ENCODE measurements at places on chromosomes 1 and 21.

DNA sequence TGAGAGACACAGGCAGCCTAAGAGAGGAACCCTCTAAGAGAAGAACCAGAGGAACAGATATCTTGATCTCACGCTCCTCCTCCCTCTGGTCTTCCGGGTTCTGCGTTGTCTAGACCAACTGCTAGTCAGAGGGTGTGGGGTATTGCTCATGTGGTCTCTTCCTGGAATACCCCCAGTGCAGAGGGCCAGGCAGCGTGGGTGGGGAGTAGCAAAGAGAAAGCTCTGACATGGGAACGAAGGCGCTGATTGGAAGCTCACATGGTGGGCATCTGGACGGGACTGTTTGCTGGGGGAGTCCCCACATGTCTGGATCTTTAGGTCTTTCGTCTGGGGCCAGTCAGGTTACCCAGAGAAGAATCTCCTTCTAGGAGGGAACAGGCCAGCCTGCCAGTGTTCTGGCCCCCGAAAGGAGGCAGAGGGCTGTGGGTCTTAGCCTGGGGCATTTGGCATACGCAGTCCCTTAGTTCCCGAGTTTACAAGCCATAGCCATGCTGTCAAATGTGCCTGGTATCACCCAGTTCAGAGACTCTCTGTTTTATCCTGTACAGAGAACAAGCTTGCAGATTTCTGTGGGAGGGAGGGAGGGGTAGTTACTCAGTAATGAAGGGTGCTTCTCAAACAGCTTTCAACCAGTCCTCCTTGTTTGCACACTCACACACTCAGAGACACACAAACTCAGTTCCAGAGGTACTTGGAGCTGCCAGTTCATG, 18.3 kb upstream of the IL6R start:
- DNase-seq: no peak

- DNase-seq: no peak
Measured at GRCh38 chr1:111161843-111162487, 21.9 kb downstream of the CEPT1 start.

- no peak for DNase-seq
Measured at GRCh38 chr1:108199201-108199691, 897 bp downstream of the SLC25A24 start.

DNA sequence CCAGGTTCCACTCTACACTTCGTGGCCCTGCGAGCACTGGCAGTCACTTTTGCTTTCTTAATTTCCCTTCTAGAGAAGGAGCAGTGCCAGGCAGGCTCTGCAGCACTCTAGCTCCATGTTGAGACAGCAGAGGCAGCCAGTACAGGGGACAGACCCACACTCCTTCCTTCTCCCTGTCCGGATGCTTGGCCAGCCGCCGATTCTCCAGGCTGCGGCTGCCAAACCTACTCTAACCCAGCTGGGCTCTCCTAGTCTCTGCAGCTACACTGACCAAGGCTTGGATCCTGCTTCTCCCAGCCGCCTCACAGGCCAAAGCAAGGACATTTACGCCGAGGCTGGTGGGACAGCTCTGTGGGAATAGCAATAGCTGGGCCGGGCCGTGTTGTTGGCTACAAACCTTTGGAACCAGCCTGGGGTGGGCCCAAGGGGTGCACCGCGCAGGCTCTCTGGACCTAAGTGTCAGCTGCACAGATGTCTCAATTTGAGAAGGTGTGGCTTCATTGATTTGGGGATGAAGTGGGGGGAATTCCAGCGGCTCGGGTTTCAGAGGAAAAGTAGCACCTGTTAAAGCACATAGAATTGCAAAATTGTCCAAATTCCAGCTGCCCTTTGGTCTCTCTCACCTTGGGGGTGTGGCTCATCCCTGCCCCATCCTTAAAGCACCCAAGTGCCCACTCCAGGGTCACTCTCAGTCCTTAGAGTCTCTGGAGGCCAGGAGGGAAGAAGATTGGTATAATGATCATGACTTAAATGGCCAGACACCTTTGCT, 3.2 kb downstream of the BARHL2 start:
- DNase-seq: no peak

DNA sequence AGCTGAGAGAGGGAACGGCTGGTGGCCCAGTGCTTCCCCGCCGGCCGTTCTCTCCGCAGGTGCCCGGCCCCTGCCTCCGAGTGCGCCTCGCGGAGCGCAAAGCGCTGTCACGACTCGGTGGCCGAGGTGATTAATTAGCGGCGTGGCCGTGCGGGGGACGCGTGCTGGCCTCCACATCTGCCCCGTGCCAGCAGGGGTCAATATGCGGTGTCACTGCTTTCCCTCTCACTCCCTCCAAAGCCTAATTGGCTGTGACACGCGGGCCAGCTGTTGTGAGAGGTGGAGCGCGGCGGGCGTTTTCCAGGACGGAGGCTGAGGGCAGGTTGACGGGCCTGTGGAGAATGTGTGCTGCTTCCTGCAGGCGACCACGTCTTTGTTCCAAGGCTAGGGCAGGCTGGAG, 239.0 kb downstream of the LMX1A start:
- no peak for DNase-seq

- no peak for DNase-seq
Measured at GRCh38 chr21:39066829-39067780, 116.1 kb downstream of the PSMG1 start.

DNA sequence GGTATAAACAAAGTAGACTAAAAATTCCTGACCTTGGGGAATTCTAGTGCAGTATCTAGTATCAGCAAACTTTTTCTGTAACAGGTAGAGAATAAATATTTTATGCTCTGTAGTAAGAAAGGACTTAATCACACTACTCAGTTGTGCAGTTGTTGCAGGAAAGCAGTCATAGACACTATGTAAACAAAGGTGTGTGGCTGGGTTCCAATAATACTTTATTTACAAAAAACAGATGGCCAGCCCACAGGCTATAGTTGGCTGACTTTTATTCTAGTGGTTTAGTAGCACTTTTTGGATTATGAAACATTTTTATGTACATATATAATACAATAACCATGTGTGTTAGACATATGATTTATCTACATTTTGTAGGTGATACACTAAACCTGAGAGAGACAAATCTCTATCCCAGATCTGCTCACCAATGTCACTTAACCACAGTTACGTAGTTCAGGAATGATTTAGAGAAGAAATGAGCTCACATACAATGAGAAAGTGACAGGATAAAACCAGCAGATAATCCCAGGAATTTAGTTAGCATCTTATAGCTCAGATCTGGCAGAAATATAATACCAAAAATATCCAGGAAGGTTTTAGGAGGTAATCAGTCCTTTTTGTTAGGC, 56.1 kb downstream of the MIER1 start:
- no peak for DNase-seq

GRCh38 chr1:16367968-16368890, 1.2 kb downstream of the SZRD1 start:
- DNase-seq: no peak

DNA sequence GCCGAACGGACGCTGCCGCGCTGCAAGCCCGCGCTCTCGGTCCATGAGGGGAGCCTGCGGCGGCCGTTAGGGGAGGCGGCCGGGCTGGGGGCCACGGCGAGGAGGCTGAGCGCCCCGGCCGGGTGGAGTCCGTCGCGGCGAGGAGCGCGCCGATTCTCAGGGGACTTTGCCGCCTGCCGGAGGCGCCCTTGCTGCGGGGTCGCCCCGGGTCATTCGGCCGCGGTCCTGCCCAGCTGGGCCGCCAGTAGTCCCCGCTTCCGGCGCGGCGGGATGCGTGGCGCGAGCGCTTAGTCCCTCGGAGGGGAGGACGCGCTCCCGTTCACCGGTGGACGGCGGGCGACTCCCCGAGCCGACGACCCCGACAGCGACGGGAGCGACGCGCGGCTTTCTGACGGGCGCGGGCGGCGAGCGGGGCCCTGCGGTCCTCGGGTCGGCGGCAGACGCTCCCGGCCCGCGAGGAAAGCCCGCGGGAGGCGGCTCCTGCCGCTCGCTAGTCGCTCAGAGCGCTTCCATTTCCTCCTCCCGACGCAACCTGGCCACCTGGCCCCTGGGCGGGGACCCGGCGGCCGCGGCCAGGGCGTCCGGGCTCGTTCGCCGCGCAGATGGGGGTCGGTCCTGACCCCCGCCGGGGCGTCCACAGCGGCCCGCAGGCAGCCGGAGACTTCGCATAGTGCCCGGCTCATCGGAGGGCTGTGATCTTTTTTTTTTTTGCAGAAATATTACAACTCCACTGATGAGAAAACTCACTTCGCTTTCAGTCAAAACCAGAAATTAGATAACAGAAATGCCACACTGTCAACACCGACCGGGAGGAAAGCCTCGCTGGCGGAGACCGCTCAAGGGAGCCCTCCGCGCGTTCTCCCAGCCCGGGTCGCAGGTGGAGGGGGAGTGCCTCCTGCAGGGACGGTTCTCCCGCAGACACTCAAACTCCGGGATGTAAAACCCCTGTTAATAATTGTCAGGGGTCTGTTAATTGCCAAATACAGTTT, 641 bp upstream of the ZBTB21 start:
- no peak for DNase-seq

DNA sequence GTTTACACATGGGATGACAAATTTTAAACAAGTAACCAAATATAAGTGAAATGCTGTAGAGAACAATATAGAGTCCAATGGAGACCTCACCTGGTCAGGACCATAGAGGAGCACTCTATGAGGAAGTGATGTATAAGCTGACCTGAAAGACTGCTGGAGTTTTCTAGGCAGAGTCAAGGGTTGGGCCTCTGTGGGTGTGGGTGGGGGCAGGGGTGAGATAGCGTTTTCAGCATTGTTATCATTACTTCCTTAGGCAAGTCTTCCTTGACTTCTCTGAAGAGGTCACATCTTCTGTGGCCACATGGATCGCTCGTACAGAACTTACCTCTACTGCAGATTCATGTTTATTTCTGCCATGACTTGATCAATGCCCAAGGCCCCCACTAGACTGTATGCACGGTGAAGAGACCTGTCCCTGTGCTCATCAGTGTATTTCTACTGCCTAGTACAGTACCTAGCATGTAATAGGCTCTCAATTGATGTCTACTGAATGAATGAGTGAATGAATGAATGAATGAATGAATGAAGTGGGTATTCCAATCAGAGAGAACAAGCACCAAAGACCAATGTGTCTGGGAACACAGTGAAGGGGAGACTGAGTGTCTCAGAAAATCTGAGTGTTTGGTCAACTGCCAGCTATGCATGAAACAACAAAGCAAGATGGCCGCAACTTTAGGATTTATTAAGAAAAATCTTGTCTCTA, 116.5 kb downstream of the RNF220 start:
- no peak for DNase-seq

DNA sequence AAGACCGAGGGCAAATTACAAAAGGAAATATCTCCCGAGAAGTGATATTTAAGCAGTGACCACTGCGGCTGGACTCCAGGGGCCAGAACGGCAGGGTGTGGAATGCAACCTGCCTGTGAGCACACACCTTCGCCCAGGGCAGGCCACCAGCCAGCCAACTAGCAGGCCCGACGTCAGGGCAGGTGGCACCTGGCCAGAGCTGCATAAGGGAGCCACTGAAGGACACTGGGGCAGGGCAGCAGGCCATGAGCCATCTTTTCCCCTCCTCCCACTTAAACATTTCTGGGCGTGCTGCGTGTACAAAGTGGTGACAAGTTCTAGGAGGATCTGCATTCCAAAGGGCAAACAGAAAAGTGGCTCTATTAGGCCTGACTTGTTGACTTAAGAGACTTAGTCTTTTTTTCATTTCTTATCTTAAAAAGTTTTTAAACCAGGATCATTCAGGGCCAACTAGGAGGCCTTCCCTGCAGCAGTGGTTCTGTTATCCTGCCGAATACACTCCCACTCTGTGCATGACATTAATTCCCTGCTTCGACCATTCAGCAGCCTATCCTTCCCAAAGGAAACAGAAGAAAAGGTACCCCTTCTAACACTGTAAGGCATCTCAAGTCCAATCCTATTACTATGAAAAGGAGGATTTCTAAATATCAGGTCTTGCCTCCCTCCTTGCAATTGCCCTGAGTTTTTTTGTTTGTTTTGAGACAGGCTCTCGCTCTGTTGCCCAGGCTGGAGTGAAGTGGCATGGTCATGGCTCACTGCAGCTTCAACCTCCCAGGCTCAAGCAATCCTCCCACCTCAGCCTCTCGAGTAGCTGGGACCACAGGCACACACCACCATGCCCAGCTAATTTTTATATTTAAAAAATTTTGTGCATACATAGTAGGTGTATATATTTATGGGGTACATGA, 96.3 kb downstream of the BCAR3 start:
- DNase-seq: no peak

- DNase-seq: no peak
Measured at GRCh38 chr1:208004851-208005250, 93.9 kb upstream of the CD34 start.

- no peak for DNase-seq
Measured at GRCh38 chr1:175555266-175555665, 188.1 kb downstream of the TNR start.

DNA sequence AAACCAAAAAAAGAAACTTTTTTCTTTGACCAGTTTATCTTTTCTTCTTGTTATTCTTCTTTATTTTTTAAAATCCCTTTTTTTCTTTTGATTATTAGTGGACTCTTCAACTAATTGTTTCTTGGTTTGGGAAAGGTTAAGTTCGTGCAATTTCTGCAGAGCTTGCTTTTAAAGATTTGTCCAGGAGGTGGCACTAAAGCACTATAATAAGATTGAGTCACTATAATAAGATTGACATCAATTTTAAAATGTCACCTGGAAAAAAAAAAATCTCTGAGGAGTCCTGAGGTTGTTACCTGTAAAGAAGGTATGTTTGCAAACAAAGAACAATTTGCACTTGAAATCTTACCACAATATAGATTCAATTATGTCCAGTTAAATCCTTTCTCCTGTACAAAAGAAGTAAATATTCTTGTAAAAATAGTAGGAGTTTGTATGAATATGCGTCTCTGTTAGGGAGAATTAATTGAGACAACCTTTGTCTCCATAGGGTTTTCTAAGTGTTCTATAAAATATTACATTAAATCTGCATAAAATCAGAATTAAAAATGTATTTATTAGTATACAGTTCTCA, 166.7 kb downstream of the ADGRL4 start:
- no peak for DNase-seq

DNA sequence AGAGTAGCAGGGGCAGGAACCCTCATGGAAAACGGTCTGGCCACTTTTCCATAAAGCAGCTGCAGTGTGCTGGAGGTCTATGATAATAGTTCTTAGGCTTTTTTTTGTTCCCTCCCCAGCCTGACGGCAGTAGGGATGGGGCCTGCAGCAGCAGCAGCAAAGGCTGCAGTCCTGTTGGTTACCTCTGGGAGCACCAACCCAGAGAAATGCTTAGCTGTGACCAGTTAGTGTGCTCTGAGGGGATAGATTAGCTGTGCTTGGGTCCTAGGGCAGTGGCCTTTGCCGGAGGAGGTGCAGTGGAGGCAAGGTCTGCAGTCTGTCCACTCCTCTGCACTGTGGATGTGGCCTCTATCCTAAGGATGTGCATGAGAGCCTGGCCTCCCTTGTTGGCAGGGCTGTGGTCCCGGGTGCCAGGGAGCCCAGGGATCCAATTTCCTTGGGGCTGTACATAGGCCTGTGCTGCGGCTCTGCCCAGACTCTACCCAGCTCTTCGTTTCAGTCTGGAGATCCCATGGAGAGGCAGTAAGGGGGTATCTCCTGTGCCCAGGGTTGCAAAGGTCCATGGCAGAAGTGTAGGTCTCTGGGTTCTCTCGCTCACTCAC, 322.7 kb downstream of the PTBP2 start:
- no peak for DNase-seq

Data from NCI-H1930 (cell line).